Thoracic aorta (tissue), 2 donors: ENCODE measurements at places on chromosomes 7 and 10.

- DNase-seq = no peak
These were observed 14.8 kb downstream of the THSD7A start for GRCh38 chr7:11817111-11817740.

GRCh38 chr10:124362568-124362967, 56.2 kb downstream of the OAT start:
- DNase-seq = no peak

DNA sequence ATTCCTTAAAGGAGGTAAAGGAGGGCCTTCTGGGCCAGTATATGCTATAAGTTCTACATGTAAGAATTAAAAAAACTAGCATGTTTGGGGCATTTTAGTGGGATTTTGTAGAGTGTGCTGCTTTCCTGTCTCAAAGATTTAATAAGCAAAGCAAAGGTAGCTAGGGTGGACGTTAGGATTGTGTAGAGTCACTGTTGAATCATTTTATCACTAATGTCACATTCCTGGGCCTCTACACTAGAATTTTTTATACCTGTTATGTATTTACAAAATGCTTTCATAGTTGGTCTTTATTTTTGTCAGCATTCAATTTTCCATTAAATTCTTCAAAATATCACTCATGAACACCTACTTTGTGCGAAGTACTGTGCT, 139.4 kb upstream of the PHYHIPL start:
- no peak for DNase-seq

GRCh38 chr7:2897023-2897422, 52.9 kb upstream of the GNA12 start:
- DNase-seq = no peak

DNA sequence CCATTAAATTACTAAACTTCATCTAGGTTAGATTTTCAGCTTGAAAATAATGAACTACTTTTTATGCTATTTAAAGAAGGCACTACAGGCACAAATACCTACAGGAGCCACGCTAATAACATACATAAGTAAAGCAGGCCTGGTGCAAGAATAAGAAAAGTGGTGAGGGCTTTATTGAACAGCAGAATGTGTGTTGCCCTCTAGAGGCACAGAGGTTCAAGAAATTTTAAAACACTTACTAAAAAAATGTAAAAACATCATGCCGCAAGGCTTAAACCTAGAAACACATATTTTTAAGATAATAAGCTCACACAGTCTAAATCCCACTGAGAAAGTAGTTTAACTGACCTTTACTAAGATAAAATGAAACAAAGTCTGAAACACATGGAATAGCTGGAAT, 20.3 kb downstream of the CACUL1 start:
- DNase-seq = no peak

DNA sequence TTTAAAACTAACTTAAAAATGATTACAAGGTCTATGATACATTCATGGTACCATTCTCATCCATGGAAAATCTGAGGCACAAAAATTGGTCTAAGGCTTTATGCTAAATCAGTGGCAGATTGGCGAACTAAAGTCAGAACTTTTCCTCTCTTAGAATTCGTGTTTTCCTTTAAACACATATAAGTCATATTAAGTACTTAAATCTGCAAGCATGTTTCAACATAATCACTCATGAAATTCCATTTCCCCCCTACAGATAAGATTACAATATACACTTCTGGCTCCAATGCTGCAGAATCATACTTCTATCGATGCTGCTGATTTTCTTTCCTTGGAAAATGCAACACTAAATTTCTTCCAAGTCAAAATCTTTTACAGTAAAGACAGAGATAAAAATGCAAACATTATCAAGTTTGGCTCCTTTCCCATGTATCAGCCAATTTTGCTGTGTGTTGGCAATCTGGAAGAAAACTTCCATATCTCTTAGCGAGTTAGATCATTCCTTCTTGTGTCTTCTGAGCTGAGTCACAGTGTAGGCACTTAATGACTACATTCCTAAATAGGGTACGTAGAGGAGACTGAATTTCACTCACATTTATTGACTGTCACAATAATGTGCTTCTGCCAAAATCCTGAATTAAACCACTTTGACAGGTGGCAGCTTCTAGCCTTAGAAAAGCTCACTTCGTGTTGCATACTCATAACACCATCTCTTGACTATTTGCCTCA, 76.4 kb upstream of the LRRC17 start:
- no peak for DNase-seq
